ENCODE measurements at places on chromosomes 5 and 9.

GRCh38 chr5:180860273-180860886 lies 696 bp downstream of the ZFP62 start:
- peak; percentile 75 for DNase-seq

- no peak for DNase-seq
Observed at GRCh38 chr5:159095151-159095721, 4.5 kb downstream of the EBF1 start.

GRCh38 chr5:87002485-87002884 lies 265.2 kb upstream of the RASA1 start:
- no peak for DNase-seq

DNA sequence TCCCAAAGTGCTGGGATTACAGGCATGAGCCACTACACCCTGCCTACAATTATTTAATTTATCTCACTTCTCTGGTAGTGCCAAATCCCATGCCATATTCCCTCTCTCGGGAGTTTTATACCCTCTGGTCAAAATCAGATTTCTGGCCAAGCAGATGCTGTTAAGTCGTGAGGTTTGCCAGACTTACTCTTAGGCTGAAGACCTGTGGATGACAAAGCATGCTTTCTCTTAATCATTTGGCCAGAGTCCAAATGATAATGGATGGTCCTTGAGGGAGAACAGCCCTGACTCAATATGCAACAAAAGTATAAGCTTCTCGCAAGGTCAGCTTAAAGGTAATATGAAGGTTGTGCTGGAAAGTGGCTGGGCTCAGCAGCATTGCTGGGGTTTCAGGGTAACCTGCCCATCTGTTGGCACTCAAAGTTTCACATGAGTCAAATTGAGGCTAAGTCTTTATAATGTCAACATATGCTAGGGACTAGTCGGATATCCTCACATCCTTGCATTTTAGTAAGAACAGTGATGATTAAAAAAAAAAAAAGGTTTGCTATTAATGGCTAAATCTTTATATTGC lies 280.1 kb downstream of the KIF4B start:
- no peak for DNase-seq

- no peak for DNase-seq
Observed at GRCh38 chr9:85909390-85909789, 31.6 kb upstream of the NAA35 start.

DNA sequence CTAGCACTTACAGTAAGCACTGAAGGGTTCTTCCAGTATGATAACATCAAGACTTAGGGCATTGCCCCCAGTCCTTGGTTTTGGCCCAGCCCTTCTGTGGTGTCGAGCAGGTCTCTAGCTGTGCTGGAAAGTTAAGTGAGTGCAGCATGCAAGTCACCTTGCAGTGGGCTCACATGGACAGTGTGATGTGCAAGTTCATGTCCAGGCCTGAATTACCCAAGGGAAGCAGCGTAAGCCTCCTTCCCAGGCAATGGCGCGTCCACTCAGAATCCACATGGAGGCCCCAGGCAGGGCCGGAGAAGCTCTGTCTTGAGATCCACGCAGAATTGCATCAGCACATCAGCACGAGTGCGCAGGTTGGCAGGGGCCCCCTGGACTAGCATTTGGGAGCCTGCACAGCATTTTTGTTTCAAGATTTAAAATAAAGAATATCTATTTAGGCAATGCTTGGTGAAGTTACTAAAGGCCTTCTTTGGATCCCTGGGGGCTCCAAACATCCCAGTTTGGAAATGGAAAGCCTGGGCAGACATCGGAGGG lies 108.4 kb upstream of the ALDH1B1 start:
- DNase-seq, result no peak

DNA sequence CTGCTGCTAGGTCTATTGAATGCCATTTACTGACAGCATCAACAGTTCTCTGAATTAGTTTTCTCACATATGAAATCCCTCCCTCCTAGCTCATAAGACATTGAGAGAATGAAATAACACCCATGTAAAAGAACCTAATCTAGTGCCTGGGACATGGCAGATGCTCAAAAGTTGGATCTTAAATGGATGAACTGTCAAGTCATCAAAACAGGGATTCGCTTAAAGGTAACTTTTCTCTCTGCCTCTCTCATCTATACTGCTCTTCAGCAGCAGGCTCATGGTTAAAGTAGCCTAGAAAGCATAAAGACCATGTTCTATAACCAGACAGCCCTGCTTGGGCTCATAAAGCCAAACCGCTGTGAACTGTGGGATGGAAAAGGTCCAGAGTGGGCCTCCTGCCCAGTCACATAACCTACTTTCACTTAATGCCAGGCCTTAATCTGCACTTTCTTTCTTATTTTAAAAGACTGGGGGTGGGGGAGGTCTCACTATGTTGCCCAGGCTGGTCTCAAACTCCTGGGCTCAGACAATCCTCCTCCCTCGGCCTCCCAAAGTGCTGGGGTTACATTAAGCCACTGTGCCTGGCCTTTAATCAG lies 3.7 kb downstream of the TMEM245 start:
- no peak for DNase-seq

DNA sequence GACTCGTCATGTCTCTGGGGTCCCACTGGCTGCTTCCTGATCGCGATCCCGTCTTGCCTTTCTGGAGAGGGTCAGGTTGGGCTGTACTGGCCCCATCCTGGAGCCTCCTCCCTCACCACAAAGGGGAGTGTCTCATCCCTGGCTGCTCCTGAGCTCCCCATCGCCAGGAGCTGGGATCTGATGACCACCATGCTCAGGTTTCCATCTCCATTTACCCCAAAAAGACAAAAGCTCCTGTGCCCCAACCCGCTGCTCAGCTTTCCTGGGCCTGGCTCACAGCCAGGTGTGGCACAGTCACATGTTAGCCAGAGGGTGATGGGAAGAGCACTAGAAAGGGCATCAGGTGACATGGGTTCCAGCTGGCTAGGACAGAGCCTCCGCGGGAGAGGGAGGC lies 47.3 kb upstream of the CDKN2AIPNL start:
- DNase-seq, result no peak

DNA sequence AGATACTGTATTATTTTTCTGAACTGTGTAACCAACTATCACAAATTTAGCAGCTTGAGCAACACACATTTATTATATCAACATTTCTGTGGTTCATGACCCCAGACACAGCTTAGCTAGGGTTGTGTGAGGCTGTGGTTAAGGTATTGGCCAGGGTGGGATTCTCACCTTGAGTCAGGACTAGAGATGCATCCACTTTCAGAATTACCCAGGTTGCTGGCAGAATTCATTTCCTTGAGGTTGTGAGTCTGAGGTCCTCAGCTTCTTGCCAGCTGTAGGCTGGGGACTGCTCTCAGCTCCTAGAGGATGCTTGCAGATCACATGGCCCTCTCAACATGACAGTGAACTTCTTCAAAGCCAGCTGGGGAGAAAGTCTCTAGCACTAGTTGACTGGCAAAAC lies 122.5 kb upstream of the RASGRF2 start:
- DNase-seq, result peak; percentile 6

GRCh38 chr9:76618762-76619161 lies 145.5 kb upstream of the PCA3 start:
- no peak for DNase-seq

- DNase-seq, result no peak
Observed at GRCh38 chr5:79512049-79512448, 1.9 kb downstream of the HOMER1 start.

GRCh38 chr5:180323160-180323559 lies 30.0 kb downstream of the GFPT2 start:
- DNase-seq, result no peak

DNA sequence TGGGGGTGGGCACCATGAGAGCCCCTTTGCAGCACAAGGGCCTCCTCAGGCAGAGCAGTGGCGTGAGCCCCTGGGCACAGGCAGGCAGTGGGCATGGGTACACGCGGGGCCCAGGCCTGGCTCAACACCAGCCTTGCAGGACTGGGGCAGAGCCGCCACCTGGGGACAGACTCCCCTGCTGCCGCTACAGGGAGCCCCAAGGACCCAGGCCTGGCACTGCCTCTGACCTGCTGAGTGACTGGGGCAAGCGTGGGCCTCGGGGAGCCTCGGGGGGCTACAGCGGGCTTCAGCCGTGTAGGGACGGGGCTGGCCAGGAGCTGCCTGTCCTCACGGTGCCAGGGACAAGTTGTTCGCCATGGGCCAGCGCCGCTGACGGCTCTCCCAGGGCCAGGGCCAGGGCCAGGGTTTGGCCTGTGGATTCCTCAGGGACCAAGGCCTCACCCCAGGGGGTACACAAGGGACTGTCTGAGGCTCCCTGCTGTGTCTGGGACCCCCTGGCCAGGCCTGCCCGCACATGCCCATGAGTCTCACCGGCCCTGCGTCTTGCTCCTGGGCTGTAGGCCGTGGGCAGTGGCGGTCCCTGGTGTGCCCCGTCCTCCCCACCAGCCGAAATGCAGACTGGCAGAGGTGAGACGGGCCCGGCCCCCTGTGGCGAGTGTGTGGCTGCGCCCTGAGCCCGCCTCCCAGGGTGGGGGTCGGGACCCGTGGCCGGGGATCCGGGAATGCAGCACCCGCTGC lies 42.5 kb downstream of the KCNT1 start:
- no peak for DNase-seq

GRCh38 chr9:137650259-137650658 lies 31.5 kb downstream of the EHMT1 start:
- DNase-seq, result no peak

DNA sequence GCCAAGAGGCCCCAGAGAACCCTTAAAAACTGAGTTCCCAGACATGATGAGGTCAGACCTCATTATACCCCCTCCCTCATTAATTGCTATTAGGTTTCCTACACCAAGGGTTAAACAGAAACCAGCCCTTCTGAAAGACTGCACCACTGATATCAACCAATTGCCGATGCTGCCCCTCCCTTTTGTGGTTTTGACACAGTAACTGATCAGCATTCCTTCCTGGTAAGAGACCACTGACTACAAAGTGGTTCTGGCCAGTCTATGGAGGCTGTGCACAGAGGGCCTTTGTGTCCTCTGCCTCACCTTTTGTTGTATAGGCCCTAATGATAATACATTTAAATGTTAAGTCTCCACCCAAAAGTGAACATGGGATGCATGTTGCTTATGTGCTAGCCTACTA lies 201.5 kb downstream of the FRMD3 start:
- no peak for DNase-seq

- no peak for DNase-seq
Observed at GRCh38 chr5:129474544-129474943, 14.4 kb downstream of the ADAMTS19 start.

- no peak for DNase-seq
Observed at GRCh38 chr5:38641003-38641402, 84.6 kb upstream of the LIFR start.

- DNase-seq, result no peak
Observed at GRCh38 chr5:83665631-83666030, 55.0 kb downstream of the HAPLN1 start.

DNA sequence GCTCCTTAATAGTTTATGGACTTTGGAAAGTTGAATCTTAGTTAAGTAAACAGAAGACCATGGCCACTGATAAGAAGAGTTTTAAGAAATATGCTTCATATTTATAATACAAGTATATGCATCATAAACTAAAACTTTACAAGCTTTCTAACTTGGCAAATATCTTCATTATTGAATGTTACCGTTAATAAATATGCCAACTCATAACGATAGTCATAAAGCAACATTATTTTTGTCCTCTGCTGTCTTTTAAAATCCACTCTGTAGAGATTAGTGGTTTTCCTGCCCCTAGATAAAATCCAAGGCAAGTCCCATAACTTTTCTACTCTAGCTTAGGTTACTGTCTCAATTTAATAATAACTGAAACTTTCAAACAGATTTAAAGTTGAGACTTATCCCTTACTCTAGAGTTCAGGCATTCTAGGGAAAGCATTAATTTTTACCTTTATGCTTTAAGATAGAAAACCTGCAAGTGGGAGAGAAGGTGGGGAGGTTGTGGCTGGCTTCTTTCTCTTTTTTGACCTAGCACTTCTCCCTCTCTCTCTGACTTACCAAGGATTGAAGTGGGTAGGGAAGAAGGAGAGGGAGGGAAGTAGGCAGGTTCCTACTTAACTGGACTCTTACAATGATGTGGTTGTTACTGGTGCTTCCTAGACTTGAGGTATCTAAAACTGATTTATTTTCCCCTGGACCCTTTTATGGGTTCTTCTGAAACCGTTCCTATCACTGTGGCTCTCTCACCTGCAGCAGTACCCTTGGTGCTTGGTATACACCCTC lies 29.6 kb downstream of the RNF145 start:
- DNase-seq, result no peak

DNA sequence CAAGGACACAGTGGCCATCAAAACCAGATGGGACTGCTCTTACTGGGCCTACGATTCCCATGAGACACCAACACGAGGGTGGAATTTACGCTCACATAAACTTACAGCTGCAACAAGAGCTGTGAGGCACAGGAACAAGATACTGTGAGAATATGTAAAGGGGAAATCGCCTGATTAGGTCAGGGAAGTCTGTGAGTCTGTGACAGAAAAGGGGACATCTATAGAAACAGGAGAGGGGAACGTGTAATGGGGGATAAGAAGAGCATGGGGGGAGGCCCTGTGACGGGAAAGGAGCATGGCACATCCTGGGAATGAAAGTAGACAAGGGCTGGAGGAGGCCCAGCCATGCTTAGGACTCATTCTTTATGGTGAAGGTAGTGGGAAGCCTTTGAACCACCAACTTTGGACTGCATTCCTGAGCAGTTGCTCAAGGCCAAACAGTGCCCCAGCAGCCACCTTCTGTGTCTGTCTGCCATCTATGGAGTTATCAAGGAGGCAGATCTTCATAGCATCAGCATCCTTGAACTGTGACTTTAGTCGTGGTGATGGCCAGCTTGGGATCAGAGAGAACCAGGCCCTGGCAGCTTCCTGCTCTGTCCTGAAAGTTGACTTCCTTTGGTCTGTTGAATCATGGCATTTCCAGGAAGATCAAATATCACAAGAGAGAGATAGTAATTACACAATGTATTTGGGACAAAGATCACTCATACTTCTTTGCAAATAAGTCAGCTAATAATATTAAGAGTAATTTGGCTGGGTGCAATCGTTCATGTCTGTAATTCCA lies 87.9 kb upstream of the FAM169A start:
- DNase-seq, result no peak

DNA sequence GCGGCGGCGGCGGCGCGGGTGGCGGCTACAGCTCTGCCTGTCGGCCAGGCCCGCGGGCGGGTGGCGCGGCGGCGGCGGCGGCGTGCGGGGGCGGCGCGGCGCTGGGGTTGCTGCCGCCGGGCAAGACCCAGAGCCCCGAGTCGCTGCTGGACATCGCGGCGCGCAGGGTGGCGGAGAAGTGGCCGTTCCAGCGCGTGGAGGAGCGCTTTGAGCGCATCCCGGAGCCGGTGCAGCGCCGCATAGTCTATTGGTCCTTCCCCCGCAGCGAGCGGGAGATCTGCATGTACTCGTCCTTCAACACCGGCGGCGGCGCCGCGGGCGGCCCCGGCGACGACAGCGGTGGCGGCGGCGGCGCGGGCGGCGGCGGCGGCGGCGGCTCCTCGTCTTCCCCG lies 296 bp downstream of the ZSWIM6 start:
- peak; percentile 45 for DNase-seq

- no peak for DNase-seq
Observed at GRCh38 chr5:64534033-64534432, 28.2 kb downstream of the RGS7BP start.
